ENCODE measurements at places on chromosomes 3 and 15. TPM values are rescaled to one million over a fixed set of nuclear protein-coding genes. Genes with fewer than 3 reads are reported as not detected.

RTP3 gene
- not detected for polyA plus RNA-seq

ADAMTSL3 gene
- not detected for polyA plus RNA-seq

NEK10 gene
- not detected for polyA plus RNA-seq

MYO5C gene
- 1.3 TPM for polyA plus RNA-seq

ATP8B4 gene
- not detected for polyA plus RNA-seq

PPARG gene
- polyA plus RNA-seq = 0.16 TPM

PXYLP1 gene
- polyA plus RNA-seq = 11.1 TPM

CLDN18 gene
- not detected for polyA plus RNA-seq

DUOX1 gene
- 1.4 TPM for polyA plus RNA-seq

MESP2 gene
- not detected for polyA plus RNA-seq

CASR gene
- polyA plus RNA-seq = 0.16 TPM

MED12L gene
- polyA plus RNA-seq = not detected

CCR3 gene
- 14.7 TPM for polyA plus RNA-seq

CTNNB1 gene
- polyA plus RNA-seq = 46.9 TPM

CELSR3 gene
- polyA plus RNA-seq = 0.39 TPM

SMAD6 gene
- not detected for polyA plus RNA-seq

VEPH1 gene
- not detected for polyA plus RNA-seq

LTK gene
- polyA plus RNA-seq = 0.59 TPM

FSD2 gene
- polyA plus RNA-seq = 0.06 TPM

SLC12A1 gene
- polyA plus RNA-seq = not detected

GHSR gene
- polyA plus RNA-seq = not detected

MAP1A gene
- polyA plus RNA-seq = 0.03 TPM

CGNL1 gene
- polyA plus RNA-seq = not detected

ARNT2 gene
- polyA plus RNA-seq = not detected

GABRB3 gene
- polyA plus RNA-seq = not detected

COLQ gene
- 1.2 TPM for polyA plus RNA-seq

NPAP1 gene
- not detected for polyA plus RNA-seq

CHRFAM7A gene
- polyA plus RNA-seq = 0.54 TPM

SLC22A14 gene
- polyA plus RNA-seq = not detected

ATP13A5 gene
- not detected for polyA plus RNA-seq

SPG21 gene
- polyA plus RNA-seq = 141 TPM

THSD4 gene
- polyA plus RNA-seq = not detected

FOXL2NB gene
- polyA plus RNA-seq = not detected

IL17RD gene
- polyA plus RNA-seq = not detected

MUSTN1 gene
- polyA plus RNA-seq = 1.2 TPM

ZNF860 gene
- polyA plus RNA-seq = not detected

DCUN1D1 gene
- 26.8 TPM for polyA plus RNA-seq

SERPINI2 gene
- polyA plus RNA-seq = not detected

DZIP1L gene
- not detected for polyA plus RNA-seq

ADAMTS9 gene
- polyA plus RNA-seq = not detected

C3orf22 gene
- not detected for polyA plus RNA-seq

OR5K1 gene
- polyA plus RNA-seq = not detected

ACY1 gene
- 6.4 TPM for polyA plus RNA-seq

ABHD10 gene
- polyA plus RNA-seq = 37.2 TPM

RHCG gene
- polyA plus RNA-seq = not detected

RNF111 gene
- polyA plus RNA-seq = 23.2 TPM

FBXW12 gene
- polyA plus RNA-seq = not detected

FSIP1 gene
- polyA plus RNA-seq = 0.20 TPM

TRPM1 gene
- not detected for polyA plus RNA-seq

SLC35G2 gene
- polyA plus RNA-seq = 0.10 TPM

TMEM108 gene
- polyA plus RNA-seq = not detected

IL17RE gene
- 0.31 TPM for polyA plus RNA-seq

FAM98B gene
- polyA plus RNA-seq = 3.3 TPM
